ENCODE measurements at places on chromosomes 6 and 20. TPM values are rescaled to one million over a fixed set of nuclear protein-coding genes. Genes with fewer than 3 reads are reported as not detected.

DNA sequence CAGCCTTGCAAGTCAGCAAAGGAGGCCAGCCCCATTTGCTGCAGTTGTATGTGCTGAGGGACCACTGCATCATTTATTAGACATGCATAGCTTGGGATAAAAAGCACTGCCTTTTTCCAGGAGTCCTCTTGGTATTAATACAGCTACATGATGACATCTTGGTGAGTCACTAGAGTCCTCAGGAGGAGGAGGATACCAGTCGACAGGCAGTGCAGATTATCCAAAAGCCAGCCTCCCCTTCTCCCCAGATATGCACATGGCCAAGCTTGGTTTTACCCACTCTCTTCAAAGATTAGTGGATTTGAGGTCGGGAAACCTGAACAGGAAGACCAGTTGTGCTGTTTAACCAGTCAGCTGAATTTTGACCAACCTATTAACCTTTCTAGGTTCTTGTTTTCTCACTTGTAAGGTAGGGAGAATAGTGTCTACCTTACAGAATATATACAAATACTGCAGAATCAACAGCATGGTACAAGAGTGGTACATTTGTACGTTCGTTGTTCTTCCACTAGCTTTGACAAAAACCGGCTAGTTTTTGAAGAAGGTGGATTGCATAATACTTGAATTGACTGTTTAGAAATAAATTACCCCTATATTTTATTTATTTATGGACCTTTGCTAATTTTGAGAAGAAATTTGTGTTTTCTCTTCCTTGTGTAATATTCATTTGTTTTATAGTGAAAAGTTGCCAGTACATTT lies 31.9 kb downstream of the VAPB start:
- DNase-seq = no peak

Gene BPI
- 0.66 TPM for total RNA-seq

DNA sequence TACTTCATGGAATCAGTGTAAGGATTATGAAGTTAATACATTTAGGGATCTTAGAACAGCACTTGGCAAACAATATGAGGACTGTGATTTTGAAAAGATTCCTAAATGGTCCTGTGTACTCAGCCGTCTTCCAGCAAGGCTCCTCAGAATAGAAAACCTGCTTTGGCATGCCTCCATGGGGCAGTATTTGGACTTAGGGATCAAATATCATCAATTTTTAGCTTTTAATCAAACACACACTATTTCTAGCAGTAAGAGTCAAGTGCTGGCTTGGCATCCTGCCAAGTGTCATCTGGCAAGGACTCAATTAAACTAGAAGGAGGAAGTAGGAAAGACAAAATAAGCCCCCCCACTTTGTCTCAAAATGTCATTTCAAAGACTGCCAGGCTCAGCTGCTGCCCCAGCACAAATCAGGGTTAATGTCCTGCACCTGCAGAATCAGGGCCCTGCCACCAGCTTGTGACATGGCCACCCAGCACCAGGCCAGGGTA lies 40.8 kb downstream of the IYD start:
- DNase-seq = peak; percentile 64

DNA sequence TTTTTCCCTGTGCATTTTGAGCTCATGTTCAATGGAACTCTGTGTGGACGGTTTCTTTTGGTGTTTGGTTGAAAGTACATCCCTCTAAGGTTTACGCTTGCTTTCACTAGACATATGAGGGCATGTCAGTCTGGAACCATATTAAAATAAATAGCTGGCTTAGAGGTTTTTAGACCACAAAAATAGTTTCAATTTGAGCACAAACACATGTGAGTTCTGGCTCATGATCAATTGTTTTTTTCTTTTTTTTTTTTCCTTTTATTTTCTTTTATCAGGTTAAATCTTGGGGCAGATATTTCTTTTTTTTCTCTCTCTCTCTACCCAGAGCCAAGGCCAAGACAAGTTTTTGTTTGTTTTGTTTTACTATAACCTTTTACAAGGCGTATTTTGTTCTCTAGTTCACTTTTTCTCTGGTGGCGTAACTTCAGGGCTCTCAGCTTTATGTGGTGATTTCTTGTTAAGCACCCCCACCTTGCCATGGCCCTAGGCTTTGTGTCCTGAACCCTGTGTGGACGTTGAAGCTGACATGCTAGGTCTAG lies 92.9 kb downstream of the SHLD1 start:
- DNase-seq = no peak

All from pancreas (tissue), 10 donors.